CD4-positive, alpha-beta T cell (primary cell): ENCODE measurements at places on chromosomes 7 and 10. TPM values are rescaled to one million over a fixed set of nuclear protein-coding genes. Genes with fewer than 3 reads are reported as not detected.

DNA sequence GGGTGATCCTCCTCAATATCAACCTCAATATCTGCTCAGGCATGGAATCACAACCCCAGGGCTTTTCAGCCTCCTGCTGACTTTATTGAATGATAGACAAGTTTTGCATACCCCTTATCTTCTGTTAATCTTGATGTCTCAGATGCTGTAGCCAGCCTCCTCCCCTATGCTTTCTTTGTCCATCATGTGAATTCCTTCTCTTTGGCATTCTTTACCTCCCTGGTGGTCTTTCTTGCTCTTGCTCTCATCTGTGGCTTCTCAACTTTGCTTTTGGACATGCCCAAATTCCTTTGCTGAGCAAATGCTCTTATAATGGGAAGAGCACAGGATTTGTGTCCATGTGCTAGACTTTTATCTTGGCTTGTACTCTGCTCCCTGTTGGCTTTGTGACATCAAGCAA, 73.4 kb upstream of the FAM13C start:
- no peaks in the 10 kb centered on the region for H3K36me3 ChIP-seq
- no peaks in the 10 kb centered on the region for H3K27me3 ChIP-seq
- H3K4me3 ChIP-seq: no peak overlapping the region

DNA sequence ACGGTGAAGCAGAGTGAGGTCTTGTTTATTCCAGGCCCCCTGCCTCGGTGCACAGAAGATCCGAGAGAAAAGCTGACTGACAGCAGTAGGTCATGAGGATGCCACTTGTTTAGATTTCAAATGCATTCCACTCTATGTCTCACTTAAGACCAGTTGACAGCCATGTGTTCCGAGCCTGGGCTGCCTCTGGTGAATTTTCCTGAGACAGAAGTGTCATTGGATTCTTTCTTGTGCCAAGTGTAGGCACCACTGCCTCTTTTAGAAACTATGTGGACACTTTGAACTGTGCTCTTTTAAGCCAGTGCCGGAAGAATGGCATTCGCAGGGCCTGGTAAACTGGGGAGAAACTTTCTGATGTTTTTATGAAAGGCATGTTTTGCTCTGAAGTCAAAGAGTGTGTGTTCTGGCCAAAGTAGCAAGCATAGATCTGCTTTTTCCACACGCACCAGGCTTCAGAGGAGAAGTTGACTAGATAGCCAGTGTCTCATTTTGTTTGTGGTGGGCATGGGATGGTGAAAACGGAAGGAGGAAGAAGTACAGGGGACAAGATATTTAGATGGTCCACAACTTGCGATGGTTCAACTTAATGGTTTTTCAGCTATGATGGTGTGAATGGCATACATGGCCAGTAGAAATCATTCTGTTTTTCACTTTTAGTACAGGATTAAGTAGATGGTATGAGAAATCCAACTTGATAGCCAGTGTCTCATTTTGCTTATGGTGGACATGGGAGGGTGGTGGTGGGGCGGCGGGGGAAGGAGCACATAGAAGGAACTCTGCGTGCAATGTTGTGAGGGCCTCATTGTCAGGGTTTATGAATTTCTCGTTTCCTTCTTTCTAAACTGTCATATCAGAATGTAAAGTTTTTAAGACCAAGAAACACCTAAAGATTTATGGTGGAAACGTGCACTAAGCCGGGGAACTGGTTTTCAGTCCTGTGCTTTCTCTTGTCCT, 41.5 kb downstream of the CYP17A1 start:
- H3K4me1 ChIP-seq: peaks cover 26% of the 10 kb centered on the region
- no peak overlapping the region for H3K4me3 ChIP-seq
- no peak overlapping the region for H3K27ac ChIP-seq
- no peaks in the 10 kb centered on the region for H3K27me3 ChIP-seq
- DNase-seq: no peak
- peaks cover 41% of the 10 kb centered on the region for H3K36me3 ChIP-seq

DNA sequence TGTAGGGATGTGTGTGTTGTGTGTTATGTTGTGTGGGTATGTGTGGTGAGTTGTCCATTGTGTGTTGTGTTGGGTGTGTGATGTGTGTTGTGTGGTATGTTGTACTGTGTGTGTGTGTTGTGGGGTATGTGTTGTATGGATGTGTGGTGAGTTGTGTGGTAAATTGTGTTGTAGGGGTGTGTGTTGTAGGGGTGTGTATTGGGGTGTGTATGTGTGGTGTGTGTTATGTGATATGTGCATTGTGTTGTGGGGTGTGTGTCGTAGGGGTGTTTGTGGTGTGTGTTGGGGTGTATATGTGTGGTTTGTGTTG, 97.8 kb upstream of the PODXL start:
- no peak overlapping the region for H3K27ac ChIP-seq
- H3K4me1 ChIP-seq: peaks cover 3% of the 10 kb centered on the region
- H3K36me3 ChIP-seq: no peaks in the 10 kb centered on the region
- no peak overlapping the region for H3K4me3 ChIP-seq
- H3K27me3 ChIP-seq: no peaks in the 10 kb centered on the region

GRCh38 chr10:63464402-63465292, 1.1 kb downstream of the JMJD1C start:
- H3K4me3 ChIP-seq: peak overlapping the region; percentile 91
- H3K27ac ChIP-seq: no peak overlapping the region
- no peak for DNase-seq
- peaks cover 6% of the 10 kb centered on the region for H3K4me1 ChIP-seq

DNA sequence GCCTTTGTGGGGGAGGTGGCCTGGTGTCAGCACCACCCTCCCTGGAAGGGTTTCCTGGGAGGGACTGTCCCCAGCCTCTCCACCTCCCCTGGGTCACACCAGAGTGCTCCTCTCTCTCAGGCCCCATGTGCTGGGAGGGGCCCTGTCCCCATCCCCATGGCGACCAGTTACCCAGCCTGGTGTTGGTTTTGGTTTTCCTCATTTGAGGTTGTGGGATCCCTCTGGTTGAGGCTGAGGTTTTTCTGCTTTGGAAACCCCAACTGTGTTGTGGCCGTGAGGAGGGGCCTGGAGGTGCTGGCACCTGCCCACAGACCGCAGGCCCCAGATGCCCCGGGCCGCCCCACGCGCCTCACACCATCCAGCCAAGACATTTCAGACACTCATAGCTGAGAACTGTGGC, 106.3 kb downstream of the GRK5 start:
- no peaks in the 10 kb centered on the region for H3K36me3 ChIP-seq
- H3K27me3 ChIP-seq: no peaks in the 10 kb centered on the region
- H3K27ac ChIP-seq: no peak overlapping the region
- peak; percentile 21 for DNase-seq
- H3K4me1 ChIP-seq: peaks cover 46% of the 10 kb centered on the region
- H3K4me3 ChIP-seq: no peak overlapping the region

- peaks cover 48% of the 10 kb centered on the region for H3K4me1 ChIP-seq
- no peaks in the 10 kb centered on the region for H3K27me3 ChIP-seq
- peak overlapping the region; percentile 97 for H3K4me3 ChIP-seq
- DNase-seq: peak; percentile 25
- H3K27ac ChIP-seq: peak overlapping the region; percentile 96
- H3K36me3 ChIP-seq: peaks cover 18% of the 10 kb centered on the region
Measured at GRCh38 chr7:131108212-131108940, 219.3 kb upstream of the MKLN1 start.

DNA sequence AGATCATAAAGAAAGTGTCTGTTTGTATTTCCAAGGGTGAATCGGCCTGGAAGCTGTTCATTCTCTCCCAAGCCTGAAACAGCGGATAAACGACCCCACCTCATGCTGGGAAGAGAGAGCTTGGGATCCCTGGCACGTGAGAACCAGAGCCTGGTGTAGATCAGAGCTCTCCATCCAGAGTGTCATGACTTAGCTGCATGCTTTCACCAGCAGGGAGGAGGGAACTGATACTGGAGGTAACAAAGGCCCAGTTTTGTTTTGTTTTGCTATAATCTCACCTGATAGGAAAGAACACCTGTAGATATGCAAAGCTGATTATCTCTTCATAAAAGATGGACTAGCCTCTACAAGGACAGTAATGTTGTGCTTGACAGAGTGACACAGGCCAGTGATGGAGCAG, 236.6 kb downstream of the POM121L12 start:
- H3K27me3 ChIP-seq: no peaks in the 10 kb centered on the region
- H3K4me1 ChIP-seq: no peaks in the 10 kb centered on the region
- H3K36me3 ChIP-seq: no peaks in the 10 kb centered on the region
- no peak overlapping the region for H3K4me3 ChIP-seq
- no peak for DNase-seq

CTNNA3 gene
- total RNA-seq: not detected

CXCL12 gene
- not detected for total RNA-seq

CUBN gene
- 9.2 TPM for total RNA-seq

MACC1 gene
- total RNA-seq: 0.05 TPM
